ENCODE measurements at places on chromosomes 2 and 18.

DNA sequence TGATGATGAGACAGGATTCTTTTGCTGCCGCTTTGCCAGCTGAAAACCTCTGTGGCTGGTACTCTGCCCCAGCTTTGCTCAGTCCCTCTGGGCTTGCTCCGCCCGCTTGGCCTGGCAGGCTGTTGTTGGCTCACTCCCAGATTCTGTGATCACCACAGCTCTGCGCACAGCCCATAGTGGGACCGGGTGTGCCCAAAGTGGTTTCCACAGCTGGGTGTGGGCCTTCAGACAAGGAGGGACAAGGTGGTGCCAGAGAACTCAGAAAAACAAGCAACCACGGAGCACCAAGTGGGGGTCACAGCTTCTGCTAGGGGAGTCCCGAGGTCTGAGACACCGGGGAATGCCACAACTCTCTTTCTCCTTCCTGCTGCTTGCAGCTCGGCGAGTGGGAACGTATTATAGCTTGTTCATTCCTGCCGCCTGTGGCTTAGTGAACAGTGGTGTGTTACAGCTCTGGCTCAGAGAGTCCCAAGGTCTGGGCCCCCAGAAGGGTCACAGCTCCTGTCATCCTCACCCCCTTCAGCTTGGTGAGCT, 9.2 kb upstream of the KYNU start:
- DNase-seq = no peak

DNA sequence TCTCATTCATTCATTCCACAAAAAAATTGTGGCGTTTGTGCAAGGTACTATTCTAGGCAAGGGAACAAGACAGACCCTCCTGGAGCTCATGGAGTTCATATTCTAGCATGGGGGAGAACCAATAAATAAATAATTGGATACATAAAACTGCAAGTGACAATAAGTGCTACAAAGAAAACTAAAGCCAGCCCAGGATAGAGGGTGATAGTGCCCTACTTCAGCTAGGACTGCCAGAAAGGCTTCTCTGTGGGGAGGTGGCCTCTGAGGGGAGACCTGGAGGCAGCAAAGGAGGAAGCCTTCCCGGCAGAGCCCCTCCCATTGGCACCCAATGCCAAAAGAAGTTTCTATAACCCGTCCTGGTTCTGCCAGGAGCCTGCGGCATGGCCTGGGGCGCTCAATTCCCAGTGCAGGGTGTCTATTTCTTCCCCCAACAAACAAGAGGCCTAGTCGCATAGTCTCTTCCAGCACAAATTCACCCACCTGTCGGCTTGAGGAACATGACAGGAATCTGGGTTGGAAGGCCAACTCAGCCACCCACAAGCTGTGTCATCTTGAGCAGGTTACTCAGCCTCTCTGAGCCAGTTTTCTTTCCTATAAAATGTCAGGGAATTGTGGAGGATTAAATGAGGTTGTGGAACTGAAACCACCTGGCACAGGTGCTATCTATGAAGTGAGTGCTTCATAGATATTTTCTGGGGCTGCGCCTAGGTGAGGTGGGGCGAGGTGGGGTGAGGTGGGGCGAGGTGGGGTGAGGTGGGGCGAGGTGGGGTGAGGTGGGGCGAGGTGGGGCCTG, 94.3 kb downstream of the ZFP36L2 start:
- no peak for DNase-seq

GRCh38 chr2:131105156-131105949, at the start of gene PLEKHB2:
TSS of gene PLEKHB2 (plus strand) at chr2:131105336. CDS start at chr2:131120942, 15,606 bp downstream.
- DNase-seq = peak; percentile 91

DNA sequence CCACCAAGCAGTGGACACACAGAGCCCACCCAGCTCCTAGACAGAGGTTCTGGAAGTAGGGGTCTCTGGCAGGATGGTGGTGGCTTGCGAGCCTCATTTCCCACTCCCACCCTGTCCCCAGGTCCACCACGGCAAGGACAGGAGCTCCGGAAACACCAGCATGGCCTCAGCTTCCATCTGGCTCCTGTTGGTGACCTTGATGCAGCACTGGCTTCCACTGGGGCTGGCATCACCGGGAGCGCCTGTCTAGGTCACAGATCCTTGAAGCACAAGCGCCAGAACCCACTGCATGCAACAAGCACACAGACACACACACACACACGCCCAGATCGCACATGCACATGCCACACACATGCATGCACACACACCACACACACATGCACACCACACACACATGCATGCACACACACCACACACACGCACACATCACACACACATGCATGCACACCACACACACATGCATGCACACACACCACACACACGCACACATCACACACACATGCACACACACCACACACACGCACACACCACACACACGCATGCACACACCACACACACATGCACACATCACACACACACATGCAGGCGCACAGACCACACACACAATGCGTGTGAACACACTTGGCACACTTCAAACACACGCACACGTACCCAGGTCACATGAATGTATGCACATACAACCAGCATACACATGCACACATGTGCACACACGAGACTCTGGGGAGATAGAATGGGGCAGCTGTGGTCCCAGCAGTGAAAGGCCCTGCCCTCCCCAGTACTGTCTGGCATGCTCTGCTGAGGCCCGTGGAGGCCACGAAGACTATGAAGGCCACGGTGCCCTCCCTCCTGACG, 63.7 kb downstream of the TWIST2 start:
- DNase-seq = no peak

DNA sequence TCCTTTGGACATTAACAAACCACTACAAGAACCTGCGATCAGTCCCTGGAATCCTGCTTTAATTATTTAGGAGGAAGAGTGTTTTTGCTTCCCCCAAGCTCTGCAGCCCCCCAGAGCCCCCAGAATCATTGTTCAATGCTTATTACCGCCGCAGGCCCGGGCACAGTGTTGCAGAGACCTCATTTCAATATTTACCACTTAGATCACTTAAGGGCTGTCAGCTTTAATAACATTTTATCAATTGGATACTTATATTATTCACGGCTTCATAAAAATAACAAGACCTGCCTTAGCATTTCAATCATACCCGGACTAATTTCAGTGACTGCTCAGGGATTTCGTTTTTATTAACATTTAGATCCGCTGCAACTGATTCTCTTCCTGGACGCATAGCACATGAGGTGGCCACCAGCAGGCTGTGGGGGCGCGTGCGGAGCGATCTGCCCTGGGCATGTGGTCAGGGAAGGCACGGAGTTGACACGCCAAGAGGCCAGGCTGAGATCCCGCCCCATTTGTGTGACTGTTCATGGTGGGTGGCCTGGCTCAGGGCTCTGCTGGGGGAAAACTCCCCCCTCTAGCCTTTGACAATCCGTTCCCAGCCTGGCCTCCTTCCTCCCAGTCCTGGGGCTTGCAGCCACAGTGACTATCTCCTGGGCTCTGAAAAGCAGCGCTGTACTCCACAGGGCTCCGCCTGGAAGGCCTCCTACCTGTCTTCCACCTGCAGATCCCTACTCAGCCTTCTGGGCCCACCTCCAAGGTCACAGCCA, 267.6 kb downstream of the SRBD1 start:
- no peak for DNase-seq

DNA sequence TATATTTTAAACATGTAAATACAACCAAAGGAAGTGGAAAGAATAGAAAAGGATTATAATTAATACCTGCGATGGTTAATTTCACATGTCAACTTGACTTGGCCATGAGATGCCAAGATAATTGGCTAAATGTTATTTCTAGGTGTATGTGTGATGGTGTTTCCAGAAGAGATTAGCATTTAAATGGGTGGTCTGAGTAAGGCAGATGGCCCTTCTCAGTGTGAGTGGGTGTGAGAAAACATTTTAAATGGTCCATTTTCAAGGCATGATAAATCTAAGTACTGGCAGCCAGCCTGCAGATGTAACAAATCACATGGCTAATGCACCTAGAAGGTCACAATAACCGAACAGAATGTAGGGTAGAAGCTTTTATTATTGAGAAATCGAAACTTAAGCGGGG, 99.6 kb upstream of the CDH7 start:
- no peak for DNase-seq

DNA sequence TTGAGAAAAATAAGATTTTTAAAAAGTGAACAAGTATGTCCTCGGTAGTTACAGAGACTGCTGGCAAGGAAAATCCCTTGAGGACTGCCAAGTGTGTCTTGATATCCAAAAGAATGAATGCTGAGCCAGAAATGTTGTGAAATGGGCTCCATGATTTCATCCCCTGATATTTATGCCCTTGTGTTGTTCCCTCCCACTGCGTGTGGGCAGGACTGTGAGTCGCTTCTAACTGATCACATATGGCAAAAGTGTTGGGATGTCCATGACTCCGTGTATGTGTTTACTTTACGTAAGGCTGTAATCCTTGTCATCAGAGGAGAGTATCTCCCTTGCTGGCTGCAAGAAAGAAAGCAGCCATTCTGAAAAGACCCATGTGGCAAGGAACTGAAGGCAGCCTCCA, 285.1 kb downstream of the SS18 start:
- DNase-seq = no peak

DNA sequence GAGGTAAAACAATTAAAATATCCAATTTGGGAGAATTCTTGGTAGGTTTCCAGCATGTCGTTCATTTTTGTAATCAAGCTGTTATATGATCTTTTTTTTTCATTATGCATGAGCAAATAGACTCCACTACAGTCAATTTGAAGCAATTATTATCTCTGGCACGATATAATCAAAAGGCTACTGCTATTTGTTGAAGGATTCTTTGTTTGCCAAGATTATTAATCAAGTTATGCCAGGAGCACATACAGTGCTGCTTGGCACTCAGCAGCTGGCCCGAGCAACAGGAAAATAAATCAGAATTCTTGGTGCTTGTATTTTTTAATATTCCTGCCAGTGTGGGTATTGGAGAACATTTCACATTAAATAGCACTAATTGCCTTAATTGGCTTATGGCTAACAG, 279.5 kb downstream of the RND3 start:
- DNase-seq = no peak

DNA sequence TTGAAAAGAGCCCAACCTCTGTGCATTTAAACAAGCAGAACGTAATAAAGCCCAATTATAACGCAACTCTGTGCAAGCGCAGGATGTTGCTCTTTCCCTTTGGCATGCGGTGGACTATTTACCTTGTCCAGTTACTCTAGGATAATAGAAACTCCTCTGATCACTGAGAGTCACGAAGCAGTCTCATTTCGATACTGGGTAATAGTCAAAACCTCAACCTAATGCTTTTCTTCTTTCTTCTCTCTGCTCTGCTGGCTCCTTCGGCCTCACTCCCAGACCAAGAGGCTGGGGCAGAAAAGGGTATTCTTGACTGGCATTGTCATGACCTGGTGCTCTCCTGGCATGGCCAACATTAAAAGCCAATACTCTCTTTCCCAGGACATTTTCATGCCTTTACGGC, 89.7 kb upstream of the GCFC2 start:
- DNase-seq = no peak

DNA sequence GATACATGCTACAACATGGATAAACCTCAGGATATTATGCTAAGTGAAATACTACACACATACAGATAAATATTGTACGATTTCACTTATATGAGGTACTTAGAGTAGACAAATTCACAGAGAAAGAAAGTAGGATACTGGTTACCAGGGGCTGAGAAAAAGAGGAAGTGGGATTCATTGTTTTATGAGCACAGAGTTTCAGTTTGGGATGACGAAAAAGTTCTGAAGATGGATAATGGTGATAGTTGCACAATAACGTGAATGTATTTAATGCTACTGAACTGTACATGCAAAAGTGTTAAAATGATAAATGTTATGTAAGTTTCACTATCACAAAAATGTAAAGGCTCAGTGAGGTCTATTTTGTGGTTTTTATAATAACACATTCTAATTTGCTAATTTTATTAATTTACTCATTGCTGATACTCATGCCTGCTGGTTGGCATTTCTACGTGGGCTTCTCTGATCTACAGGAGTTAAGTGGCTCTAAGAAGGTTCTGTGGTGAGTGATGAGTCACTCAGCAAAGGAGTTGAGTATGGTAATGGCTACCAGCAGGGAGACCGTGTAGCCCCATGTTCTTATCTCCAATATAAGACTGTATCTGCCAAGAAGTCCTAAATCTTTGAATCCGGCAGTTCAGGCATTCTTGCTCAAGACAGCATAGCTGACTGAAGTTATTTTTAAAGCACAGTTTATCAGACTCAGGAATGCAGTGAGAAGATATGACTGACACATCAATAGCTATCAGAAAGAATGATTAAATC, 41.1 kb downstream of the UPP2 start:
- peak; percentile 14 for DNase-seq

DNA sequence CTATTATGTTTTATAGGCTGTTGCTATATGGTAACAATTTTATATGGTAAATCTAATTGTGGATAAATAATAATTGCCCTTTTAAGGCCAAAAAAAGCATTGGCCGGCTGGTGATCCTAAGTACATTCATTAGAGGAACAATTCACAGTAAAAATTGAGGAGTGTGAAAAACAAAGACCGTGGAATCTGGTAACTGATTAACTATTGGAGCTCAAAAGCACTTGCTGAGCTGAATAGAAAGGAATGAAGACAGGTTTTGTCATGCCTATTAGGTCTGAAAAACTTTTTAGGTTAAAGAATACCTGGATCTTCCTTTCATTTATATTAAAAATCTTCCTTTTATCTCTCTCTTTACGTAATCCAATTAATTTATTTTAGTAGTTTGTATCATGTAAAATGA, 18.5 kb upstream of the RBBP8 start:
- DNase-seq = no peak

DNA sequence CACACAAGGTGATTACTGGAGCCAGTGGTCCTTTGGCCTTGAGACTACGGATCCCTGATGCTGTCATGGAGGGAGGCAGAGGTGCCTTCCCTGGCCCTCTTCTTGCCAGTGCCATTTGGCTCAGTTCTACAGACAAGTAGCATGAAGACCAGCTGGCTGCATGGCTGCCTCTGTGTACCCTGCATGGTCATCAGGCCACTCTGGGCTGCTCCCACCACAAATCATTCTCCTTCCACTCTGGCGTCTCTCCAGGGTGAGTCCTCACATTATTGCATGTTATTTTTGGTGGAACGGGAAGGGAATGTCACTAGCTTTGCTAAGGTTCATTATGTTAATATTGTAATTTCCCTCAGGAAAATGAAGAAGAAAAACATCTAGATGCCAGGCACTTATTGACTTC, 229.8 kb downstream of the VAPA start:
- no peak for DNase-seq

DNA sequence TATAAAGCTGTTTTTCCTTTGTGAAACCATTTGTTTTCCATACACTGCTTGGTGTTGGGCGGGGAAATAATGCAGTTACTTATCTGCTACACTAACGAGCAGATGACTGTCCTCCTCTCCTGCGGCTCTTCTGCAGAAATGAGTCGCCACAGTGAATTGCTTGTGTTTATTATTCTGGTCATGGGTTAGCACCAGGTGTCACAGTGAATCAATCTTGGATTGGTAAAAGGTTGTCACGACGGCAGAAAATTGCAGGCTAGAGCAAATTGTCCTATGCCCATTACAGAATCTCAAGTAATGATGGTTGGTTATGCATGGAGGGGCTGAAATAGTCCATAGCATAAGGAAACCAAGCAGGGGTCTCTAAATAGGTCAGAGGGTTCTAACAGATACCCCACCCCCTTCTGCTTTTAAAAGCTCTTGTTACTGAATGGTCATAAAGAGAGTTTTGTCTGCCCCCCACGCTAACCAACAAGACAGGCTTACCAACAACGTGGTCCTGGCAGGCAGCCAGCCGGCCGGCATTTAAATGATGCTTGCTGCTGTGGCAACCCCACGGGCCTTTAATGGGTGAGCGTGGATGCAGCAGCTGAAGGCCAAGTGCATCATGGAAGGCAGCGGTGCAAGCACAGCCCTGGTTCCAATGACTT, 29.5 kb downstream of the RAB31 start:
- DNase-seq = no peak

Data from hematopoietic multipotent progenitor cell (in vitro differentiated cells).